ENCODE measurements at places on chromosomes 4 and X. TPM values are rescaled to one million over a fixed set of nuclear protein-coding genes. Genes with fewer than 3 reads are reported as not detected.

GRCh38 chr4:55949482-55949802 is 697 bp downstream of the CEP135 start:
- no peaks in the 10 kb centered on the region for H3K27me3 ChIP-seq
- peak overlapping the region; percentile 97 for H3K27ac ChIP-seq
- H3K4me3 ChIP-seq = peak overlapping the region; percentile 91

The NAT8L gene
- total RNA-seq = 1.2 TPM

GRCh38 chrX:87924619-87925018 is 407.0 kb downstream of the KLHL4 start:
- no peak overlapping the region for H3K4me3 ChIP-seq
- H3K36me3 ChIP-seq = no peaks in the 10 kb centered on the region
- H3K4me1 ChIP-seq = no peaks in the 10 kb centered on the region
- H3K27me3 ChIP-seq = no peaks in the 10 kb centered on the region
- H3K27ac ChIP-seq = no peak overlapping the region
- no peak for DNase-seq

The FGA gene
- total RNA-seq = not detected

DNA sequence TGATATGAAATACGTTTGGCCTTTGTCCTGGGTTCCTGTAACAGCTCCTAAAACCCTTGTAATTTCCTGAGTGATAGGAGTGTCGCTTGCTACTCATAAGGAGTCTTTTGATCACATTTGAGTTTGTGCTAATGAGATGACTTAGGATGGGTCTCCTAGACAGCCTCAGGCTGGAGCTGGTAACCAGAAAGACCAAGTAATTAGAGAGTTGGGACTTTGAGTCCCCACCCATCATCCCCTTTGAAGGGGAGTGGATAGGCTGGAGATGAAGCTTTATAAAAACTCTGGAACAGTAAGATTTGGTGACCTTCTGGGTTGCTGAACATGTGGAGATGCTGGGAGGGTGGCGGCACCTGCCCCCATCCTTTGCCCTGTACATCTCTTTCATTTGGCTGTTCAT is 2.9 kb downstream of the SEC24B start:
- H3K36me3 ChIP-seq = no peaks in the 10 kb centered on the region
- no peak overlapping the region for H3K4me3 ChIP-seq
- no peak for DNase-seq

DNA sequence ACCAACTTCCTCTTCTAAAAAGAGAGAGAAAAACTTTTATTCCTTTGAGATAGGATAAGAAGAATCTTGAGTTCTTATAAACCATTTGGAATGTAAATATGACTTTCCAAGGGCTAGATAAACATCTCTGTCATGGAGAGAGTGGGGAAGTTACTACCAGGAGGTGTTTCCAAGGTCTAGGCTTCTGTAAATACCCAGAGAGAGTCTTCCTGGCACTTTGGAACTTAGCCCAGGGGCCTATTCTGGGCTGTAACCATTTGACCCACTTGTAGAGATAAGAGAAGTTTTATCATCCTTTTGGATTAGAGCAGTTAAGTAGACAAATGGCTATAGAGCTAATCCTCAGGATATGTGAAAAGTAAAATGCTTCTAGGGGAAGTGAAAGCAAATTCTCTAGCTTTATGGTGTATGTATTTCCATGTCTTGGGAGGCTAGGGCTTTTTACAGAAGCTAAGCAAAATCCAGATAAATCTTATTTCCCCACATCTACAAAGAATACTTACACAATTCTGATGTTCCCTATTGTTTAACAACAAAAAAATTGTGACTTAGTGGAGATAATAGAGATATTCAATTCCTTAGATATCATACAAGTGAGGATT is 51.1 kb downstream of the MCUB start:
- DNase-seq = peak; percentile 26
- no peak overlapping the region for H3K4me3 ChIP-seq
- no peak overlapping the region for H3K27ac ChIP-seq
- no peaks in the 10 kb centered on the region for H3K4me1 ChIP-seq

- H3K4me1 ChIP-seq = peaks cover 2% of the 10 kb centered on the region
- peak; percentile 81 for DNase-seq
- no peak overlapping the region for H3K4me3 ChIP-seq
- H3K27ac ChIP-seq = no peak overlapping the region
- H3K27me3 ChIP-seq = no peaks in the 10 kb centered on the region
Observed at GRCh38 chr4:110306303-110306702, 107.9 kb upstream of the ELOVL6 start.

- H3K27me3 ChIP-seq = no peaks in the 10 kb centered on the region
- peak within 1 kb of the TSS; percentile 84 for H3K4me3 ChIP-seq
- peak; percentile 87 for DNase-seq
- peaks cover 25% of the 10 kb centered on the region for H3K4me1 ChIP-seq
- peak within 1 kb of the TSS; percentile 84 for H3K27ac ChIP-seq
Observed at GRCh38 chr4:159102622-159103383, at the start of gene RAPGEF2. RAPGEF2 (plus strand) TSS chr4:159103079; CDS start chr4:159104163, 1,084 bp downstream.

- DNase-seq = peak; percentile 51
- no peak overlapping the region for H3K4me3 ChIP-seq
- H3K4me1 ChIP-seq = peaks cover 8% of the 10 kb centered on the region
- H3K27me3 ChIP-seq = no peaks in the 10 kb centered on the region
- H3K36me3 ChIP-seq = no peaks in the 10 kb centered on the region
Observed at GRCh38 chr4:102736636-102737549, 23.9 kb downstream of the MANBA start.

DNA sequence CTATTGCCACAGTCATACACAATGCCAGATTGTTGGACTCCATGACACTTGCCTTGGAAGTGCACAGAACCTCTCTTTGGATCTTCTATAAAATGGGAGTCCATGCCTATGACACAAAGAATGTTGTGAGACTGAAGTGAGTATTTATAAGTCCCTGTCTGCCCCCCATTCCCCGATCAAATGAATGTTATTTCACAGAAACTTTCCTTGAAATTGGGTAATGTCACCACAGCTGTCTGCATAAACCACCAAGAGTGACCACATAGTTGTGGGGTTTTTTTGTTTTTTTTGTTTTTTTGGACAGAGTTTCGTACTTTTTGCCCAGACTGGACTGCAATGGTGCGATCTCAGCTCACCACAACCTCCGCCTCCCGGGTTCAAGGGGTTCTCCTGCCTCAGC is 27.1 kb upstream of the REST start:
- DNase-seq = no peak
- no peaks in the 10 kb centered on the region for H3K4me1 ChIP-seq
- H3K36me3 ChIP-seq = no peaks in the 10 kb centered on the region
- no peak overlapping the region for H3K27ac ChIP-seq
- H3K4me3 ChIP-seq = no peak overlapping the region

- H3K36me3 ChIP-seq = no peaks in the 10 kb centered on the region
- H3K4me1 ChIP-seq = peaks cover 13% of the 10 kb centered on the region
- DNase-seq = peak; percentile 52
Observed at GRCh38 chr4:33071535-33071934, 2351.4 kb downstream of the PCDH7 start.

DNA sequence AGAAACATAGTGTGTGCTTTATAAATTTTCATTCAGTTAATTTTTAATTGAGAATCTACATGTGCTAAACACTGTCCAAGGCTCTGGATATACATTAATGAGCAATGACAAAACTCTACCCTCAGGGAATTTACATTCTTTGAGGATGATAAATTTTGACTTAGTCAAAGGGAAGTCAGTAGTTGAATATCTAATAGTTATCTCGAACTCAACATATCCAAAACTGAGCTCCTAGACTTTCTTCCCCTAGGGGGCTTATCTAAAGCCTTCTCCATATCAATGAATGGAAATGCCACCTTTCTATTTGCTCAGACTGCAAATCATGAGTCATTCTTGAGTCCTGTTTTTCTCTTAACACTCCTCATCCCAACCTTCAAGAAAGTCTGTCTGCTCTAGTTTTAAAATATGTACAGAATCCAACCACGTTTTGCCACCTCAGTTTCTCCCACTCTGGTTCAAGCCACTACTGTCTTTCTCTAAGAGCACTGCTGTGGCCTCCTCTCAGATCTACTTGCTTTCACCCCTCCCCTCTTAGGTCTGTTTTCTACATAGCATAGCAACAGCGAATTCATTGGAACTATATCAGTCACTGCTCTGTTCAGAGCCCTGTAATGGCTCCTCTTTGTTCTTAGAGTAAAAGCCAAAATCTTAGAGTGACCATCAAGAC is 9.5 kb downstream of the PARM1 start:
- H3K4me3 ChIP-seq = no peak overlapping the region
- no peaks in the 10 kb centered on the region for H3K27me3 ChIP-seq
- DNase-seq = no peak
- no peaks in the 10 kb centered on the region for H3K36me3 ChIP-seq

- no peak overlapping the region for H3K27ac ChIP-seq
- H3K27me3 ChIP-seq = no peaks in the 10 kb centered on the region
- no peaks in the 10 kb centered on the region for H3K4me1 ChIP-seq
- no peak for DNase-seq
- H3K4me3 ChIP-seq = no peak overlapping the region
Observed at GRCh38 chr4:59759082-59759825, 1440.9 kb upstream of the ADGRL3 start.

- DNase-seq = no peak
- no peaks in the 10 kb centered on the region for H3K36me3 ChIP-seq
- H3K27ac ChIP-seq = no peak overlapping the region
- no peak overlapping the region for H3K4me3 ChIP-seq
- H3K27me3 ChIP-seq = no peaks in the 10 kb centered on the region
Observed at GRCh38 chr4:87299898-87300297, 22.8 kb downstream of the HSD17B13 start.

DNA sequence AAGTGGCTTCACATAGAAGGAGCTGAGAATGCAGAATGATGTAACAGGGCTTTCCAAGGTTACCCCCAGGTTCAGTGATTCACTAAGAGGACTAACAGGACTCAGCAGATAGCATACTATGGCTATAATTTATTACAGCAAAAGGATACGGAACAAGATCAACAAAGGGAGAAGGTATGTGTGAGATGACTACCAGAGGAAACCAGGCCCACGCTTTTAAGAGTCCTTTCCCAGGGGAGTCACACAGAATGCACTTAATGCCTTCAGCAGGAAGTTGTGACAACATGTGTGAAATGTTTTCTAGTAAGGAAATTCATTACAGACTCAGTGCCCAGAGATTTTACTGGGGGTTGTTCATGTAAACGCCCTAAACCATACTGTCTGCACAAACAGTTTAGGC is 373.6 kb upstream of the MAGEB2 start:
- H3K27ac ChIP-seq = no peak overlapping the region
- no peak overlapping the region for H3K4me3 ChIP-seq
- no peaks in the 10 kb centered on the region for H3K27me3 ChIP-seq
- H3K4me1 ChIP-seq = no peaks in the 10 kb centered on the region
- DNase-seq = peak; percentile 23
- no peaks in the 10 kb centered on the region for H3K36me3 ChIP-seq

- H3K4me3 ChIP-seq = no peak overlapping the region
- H3K36me3 ChIP-seq = no peaks in the 10 kb centered on the region
- DNase-seq = no peak
Observed at GRCh38 chrX:13190051-13190450, 129.8 kb downstream of the ATXN3L start.

DNA sequence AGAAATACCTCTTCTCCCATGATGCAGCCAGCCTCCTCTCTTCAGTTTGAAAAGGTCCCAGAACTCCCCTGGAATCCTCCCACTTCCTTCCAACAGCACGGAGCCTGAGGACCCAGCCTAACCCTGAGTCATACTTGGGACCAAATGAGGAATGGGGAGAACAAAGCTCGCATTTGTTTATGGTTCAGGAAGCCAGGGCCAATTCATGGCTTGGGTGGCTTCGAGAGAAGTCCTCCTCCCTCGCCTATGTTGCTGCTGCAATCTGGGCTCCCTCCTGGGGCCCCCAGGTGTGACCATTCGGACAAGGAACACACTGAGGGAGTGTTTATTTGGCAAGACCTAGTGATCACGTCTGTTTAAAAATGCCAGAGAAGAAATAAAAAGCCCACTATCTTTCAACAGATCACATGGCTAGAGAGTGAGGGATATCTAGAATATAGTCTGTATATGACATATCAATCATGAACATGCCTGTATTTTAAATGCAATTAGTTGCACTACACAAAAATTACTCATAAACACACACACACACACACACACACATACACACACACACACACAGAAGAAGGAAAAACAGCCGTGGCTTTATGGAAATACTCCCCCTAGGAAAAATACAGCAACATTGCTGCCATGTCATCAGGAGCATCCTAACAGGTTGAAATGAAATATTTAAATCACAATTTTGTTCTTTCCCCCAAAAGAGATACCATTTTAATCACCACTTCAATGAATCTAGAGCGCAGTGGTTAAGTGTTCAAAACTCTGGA is 155.7 kb upstream of the MAP3K15 start:
- H3K4me3 ChIP-seq = peak overlapping the region; percentile 65
- H3K4me1 ChIP-seq = peaks cover 5% of the 10 kb centered on the region
- H3K36me3 ChIP-seq = no peaks in the 10 kb centered on the region
- peak overlapping the region; percentile 85 for H3K27ac ChIP-seq
- DNase-seq = peak; percentile 77

- H3K27me3 ChIP-seq = no peaks in the 10 kb centered on the region
- no peak overlapping the region for H3K4me3 ChIP-seq
- DNase-seq = peak; percentile 95
- peaks cover 49% of the 10 kb centered on the region for H3K36me3 ChIP-seq
- H3K4me1 ChIP-seq = peaks cover 73% of the 10 kb centered on the region
Observed at GRCh38 chrX:45758319-45758718, 557.6 kb upstream of the DIPK2B start.

- no peak overlapping the region for H3K27ac ChIP-seq
- no peaks in the 10 kb centered on the region for H3K27me3 ChIP-seq
- no peak for DNase-seq
- no peaks in the 10 kb centered on the region for H3K36me3 ChIP-seq
- H3K4me3 ChIP-seq = no peak overlapping the region
Observed at GRCh38 chr4:113025416-113025815, 24.0 kb upstream of the ANK2 start.

DNA sequence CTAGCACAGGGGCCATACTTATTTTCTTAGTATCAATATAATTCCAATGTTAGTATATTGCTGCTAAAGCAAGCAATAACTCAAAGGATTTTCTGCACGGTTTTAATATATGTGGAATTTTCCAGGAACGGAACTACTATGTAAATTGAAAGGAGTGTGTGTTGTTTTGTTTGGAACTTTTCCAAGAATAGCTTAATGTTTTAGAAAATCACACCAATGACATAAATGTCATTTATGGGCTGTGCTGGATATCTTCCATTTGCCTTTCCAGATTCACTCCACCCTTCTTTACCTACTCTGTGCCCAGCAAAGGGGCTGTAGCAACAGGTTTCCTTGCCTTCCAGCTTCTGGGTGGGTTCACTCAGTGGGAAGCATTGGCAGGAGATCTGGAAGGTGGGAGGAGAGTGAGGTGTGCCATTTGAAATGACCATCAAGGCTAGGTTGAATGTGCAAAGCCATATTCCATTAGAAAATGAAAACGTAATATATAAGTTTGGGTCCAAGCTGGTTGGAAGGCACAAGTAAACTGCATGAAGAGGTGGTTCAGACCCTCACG is 25.2 kb upstream of the ZFX start:
- no peak overlapping the region for H3K27ac ChIP-seq
- DNase-seq = no peak
- no peaks in the 10 kb centered on the region for H3K27me3 ChIP-seq
- no peaks in the 10 kb centered on the region for H3K4me1 ChIP-seq
- no peaks in the 10 kb centered on the region for H3K36me3 ChIP-seq

- no peaks in the 10 kb centered on the region for H3K36me3 ChIP-seq
- no peaks in the 10 kb centered on the region for H3K4me1 ChIP-seq
- H3K27ac ChIP-seq = no peak overlapping the region
- no peak for DNase-seq
- no peak overlapping the region for H3K4me3 ChIP-seq
Observed at GRCh38 chrX:11998944-11999343, 139.3 kb upstream of the FRMPD4 start.

- H3K27me3 ChIP-seq = no peaks in the 10 kb centered on the region
- H3K36me3 ChIP-seq = no peaks in the 10 kb centered on the region
- H3K27ac ChIP-seq = no peak overlapping the region
- no peak for DNase-seq
Observed at GRCh38 chr4:176919631-176920030, 126.9 kb upstream of the VEGFC start.
